H4 (cell line): ENCODE measurements at places on chromosomes 2 and 18. TPM values are rescaled to one million over a fixed set of nuclear protein-coding genes. Genes with fewer than 3 reads are reported as not detected.

DNA sequence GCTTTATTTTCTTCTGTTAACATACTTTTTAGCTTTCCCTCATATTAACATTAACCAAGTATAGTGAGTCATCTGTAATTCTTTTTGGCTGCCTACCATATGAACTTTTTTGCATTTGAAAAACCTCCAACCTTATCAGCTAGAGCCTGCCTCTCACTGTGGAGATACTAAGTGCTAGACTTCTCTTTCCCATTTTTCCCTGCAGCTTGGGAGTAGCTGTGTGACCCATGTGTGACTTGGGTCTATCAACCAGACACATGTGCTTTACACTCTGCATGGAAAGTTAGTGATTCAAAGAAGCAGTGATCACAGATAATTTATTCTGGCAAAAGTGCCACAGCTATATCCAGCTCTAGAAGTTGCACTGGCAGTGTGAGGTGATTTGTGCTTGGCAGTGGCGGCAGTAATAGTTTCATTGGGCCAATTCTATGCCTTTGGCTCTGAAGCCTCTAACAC is 36.3 kb downstream of the PREPL start:
- peak; percentile 5 for DNase-seq

DNA sequence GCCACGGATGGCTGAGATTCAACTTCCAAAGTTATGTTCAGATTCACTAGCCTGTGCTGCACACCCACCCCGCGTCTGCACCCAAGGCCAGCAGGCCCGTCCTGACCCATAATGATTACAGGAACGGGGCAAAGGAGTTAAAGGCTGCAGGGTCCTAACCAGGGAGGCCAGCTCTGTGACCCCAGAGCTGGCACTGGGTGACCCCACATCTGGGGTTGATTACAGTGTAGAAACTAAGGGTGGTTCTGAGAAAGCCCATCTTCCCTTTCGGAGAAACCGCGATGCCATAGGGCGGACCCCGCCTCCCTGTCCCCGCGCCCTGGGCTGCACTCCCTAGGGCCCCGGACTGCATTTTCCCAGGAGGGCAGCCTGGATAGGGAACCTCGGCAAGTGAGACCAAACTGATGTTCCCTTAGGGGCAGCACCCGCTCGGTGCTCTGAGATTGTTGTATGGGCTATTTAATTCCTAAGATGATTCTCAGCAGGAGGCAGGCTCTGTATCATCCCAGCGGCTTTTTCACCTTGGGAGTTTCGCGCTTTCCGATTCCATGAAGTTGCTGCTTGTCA is 2.2 kb upstream of the GPR148 start:
- no peak for DNase-seq

- DNase-seq = no peak
These were observed 3.3 kb downstream of the AGBL5 start for GRCh38 chr2:27054721-27055120.

DNA sequence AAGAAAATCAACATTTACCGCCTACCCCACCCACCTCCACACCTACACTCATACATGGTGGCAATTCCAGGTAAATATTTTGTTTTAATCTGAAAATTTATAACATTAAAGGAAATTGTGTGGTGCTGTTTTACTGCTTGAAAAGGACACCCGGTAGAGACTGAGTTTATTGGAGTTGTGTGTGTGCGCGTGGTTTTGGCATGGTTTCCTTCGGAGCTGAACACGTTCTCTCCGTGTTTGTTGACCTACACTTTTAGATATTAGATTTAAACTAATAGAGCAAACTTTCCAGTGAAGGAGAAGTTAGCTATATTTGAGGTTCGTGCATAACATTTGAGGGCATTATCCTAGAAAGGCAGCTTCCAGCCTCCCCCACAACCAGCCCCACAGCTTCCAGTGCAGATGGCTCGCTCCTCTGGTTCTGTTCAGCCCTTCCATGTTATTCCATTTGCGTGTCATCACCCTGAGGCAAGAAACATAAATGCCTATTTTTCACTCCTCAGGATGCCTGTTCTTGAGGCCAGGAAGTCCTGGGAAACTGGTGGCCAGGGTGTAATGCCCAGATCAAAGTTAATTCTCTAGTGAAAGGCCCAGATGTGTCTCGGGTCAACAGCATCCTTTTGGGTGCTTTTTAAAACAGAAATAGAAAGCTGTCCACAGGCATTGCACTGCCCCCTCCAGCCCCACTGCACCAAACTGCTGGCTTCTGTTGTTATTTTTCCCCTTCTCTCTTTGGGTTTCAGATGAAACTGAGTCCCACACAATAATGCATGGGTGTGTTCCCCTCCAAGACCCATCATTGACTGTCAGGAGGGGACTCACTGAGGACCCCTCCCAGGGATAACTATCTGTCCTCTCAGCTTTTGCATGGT is 190.2 kb downstream of the SETBP1 start:
- no peak for DNase-seq

DNA sequence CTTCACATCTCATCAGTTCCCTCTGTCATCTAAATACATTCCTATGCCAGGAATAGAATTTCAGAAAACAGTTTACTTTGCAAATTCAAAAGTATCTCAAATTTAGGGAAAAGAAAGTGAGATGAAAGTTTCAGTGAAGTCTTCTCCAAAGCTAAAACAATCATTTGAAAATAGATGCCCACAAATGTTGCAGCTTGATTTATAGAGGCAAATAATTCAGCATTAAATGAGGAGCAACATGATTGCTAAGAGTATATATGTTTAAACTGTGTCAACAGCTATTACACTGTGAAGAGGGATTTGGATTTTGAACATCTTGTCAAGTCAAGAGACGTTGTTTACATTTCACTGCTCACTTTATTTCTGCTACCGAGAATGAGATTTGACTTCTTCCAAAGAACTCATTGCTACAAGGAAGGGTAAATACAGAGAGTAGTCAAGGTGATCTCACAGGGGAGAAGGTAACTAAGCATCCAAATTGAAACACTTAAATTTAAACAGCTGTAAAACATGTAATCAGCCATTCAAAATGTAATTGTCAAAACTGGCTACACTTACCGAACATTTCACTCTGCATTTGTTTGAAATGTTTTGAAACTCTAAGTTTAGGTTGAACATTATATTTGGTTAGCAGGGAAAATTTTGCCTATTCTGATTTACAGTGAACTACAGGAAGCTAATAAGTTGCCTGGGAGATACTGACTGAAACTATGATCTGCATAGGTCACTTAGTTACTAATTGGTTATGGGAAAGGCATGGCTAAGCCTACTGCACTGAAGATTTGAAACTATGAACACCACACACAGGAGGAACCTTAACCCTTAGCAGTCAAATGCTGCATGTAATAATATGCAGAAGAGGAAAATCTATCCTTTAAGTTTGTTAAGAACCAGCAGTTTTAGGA is 33.2 kb upstream of the GALNT3 start:
- DNase-seq = no peak

DNA sequence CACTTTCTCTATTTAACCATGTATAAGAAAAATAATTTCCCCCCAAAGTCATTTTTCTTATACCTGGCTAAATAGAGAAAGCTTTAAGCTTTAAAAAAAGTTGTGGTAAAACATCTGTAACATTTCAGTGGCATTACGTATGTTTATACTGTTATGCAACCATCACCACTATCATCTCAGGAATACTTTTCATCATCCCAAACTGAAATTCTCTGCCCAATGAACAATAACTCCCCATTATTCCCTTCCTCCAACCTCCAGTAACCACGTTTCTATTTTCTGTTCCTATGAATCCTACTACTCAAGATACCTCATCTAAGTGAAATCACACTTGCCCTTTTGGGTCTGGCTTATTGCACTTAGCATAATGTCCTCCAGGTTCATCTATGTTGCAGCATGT is 1.7 kb upstream of the SLC3A1 start:
- no peak for DNase-seq

- DNase-seq = no peak
These were observed 508.3 kb downstream of the CNTNAP5 start for GRCh38 chr2:124533226-124533954.

The ZNF396 gene
- 1.3 and 3.1 TPM in 2 replicates for total RNA-seq
